ENCODE measurements at places on chromosomes 1 and 21. TPM values are rescaled to one million over a fixed set of nuclear protein-coding genes. Genes with fewer than 3 reads are reported as not detected.

GRCh38 chr21:37593015-37593414 is 226.4 kb downstream of the DYRK1A start:
- H3K36me3 ChIP-seq = no peaks in the 10 kb centered on the region
- H3K4me3 ChIP-seq = no peak overlapping the region
- H3K27me3 ChIP-seq = no peaks in the 10 kb centered on the region
- H3K27ac ChIP-seq = no peak overlapping the region
- DNase-seq = no peak
- no peaks in the 10 kb centered on the region for H3K4me1 ChIP-seq

DNA sequence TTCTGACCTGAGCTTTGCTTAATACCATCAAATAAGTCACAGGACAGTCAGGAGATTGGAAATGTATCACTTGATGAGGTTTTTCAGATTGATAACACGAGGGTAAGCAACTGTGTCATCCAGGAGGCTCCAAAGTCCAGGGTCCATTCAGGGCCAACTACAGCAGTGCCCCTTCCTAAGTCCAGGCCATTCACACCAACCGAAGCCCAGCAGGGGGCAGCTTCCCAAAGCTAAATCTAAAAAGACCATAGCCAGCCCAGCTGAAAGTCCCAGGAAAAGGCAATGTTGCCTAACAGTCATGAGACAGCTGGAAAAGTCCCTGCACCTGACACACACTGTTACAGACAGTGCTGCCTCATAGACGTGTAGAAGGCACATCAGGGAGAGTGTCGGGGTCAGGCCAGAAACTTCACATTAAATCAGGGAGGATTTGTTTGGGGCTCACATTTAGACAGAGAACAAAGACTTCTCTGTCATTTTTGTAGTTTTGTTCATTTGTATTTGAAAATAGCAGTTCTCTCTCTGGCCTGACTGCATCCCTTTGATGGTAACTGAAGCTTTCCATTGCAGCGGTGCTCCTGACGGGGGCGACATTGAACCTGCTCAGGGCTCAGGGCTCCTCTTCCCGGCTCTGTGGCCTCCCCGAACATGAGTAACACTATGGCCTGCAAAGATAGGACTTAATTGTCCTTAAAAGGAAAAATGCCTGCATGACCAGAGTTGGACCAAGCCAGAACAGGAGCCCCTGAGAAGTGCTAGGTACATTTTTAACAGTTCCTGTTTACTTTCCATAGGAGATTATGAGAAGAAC is 200.4 kb downstream of the NRIP1 start:
- no peaks in the 10 kb centered on the region for H3K27me3 ChIP-seq
- H3K4me3 ChIP-seq = no peak overlapping the region
- H3K27ac ChIP-seq = peak overlapping the region; percentile 29
- no peaks in the 10 kb centered on the region for H3K36me3 ChIP-seq

- no peak overlapping the region for H3K27ac ChIP-seq
- H3K4me1 ChIP-seq = no peaks in the 10 kb centered on the region
- no peaks in the 10 kb centered on the region for H3K36me3 ChIP-seq
- H3K4me3 ChIP-seq = no peak overlapping the region
- DNase-seq = no peak
- H3K27me3 ChIP-seq = no peaks in the 10 kb centered on the region
These were observed 21.0 kb downstream of the HSPA13 start for GRCh38 chr21:14361958-14362357.

DNA sequence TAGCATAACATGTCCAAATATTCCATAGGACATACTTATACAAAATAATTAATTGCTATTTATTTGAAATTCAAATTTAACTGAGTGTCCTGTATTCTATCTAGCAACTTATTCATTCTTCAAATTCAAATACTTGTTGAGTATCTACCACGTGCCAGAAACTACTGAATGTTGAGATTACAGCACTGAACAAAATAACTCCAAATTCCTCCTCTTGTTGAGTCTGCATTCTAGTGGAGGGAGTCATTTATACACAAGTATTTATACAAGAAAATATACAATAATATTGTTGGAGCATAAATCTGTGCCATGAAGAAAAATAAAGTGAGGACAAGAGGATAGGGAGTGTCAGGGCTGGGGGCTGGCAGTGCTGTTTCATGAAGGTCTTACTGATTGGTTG is 43.7 kb upstream of the CDC42BPA start:
- peaks cover 10% of the 10 kb centered on the region for H3K4me1 ChIP-seq
- no peaks in the 10 kb centered on the region for H3K36me3 ChIP-seq
- H3K27me3 ChIP-seq = no peaks in the 10 kb centered on the region
- H3K27ac ChIP-seq = no peak overlapping the region
- DNase-seq = no peak

- no peak overlapping the region for H3K4me3 ChIP-seq
- H3K36me3 ChIP-seq = no peaks in the 10 kb centered on the region
- H3K27me3 ChIP-seq = no peaks in the 10 kb centered on the region
- no peaks in the 10 kb centered on the region for H3K4me1 ChIP-seq
- DNase-seq = no peak
These were observed 836.1 kb upstream of the ADAMTS5 start for GRCh38 chr21:27802816-27803475.

DNA sequence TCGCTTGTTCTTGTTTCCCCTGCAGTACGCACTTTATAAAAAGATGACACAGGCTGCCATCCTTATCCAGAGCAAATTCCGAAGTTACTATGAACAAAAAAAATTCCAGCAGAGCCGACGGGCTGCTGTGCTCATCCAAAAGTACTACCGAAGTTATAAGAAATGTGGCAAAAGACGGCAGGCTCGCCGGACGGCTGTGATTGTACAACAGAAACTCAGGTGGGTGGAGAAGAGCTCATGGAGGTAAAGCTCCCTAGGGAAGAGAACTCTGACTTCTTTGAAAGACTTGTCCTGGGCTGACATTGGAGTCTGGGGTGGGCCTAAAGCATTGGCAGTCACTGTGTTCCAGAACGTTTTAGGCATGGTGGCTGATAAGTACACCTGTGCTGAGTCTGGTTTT is 19.9 kb upstream of the VAMP3 start:
- H3K36me3 ChIP-seq = no peaks in the 10 kb centered on the region
- no peak for DNase-seq
- H3K4me3 ChIP-seq = no peak overlapping the region
- no peaks in the 10 kb centered on the region for H3K27me3 ChIP-seq
- peaks cover 3% of the 10 kb centered on the region for H3K4me1 ChIP-seq

- no peaks in the 10 kb centered on the region for H3K36me3 ChIP-seq
- no peak for DNase-seq
- H3K27ac ChIP-seq = no peak overlapping the region
- H3K27me3 ChIP-seq = no peaks in the 10 kb centered on the region
- no peak overlapping the region for H3K4me3 ChIP-seq
These were observed 10.3 kb upstream of the L1TD1 start for GRCh38 chr1:62184336-62184735.

GRCh38 chr1:54270543-54270942 is 70.6 kb downstream of the MRPL37 start:
- no peaks in the 10 kb centered on the region for H3K36me3 ChIP-seq
- peaks cover 3% of the 10 kb centered on the region for H3K4me1 ChIP-seq
- DNase-seq = no peak
- no peaks in the 10 kb centered on the region for H3K27me3 ChIP-seq

GRCh38 chr21:37367703-37368540 is 1.3 kb downstream of the DYRK1A start:
- DNase-seq = no peak
- H3K4me3 ChIP-seq = peak overlapping the region; percentile 73
- H3K27me3 ChIP-seq = no peaks in the 10 kb centered on the region
- H3K27ac ChIP-seq = peak overlapping the region; percentile 93
- no peaks in the 10 kb centered on the region for H3K36me3 ChIP-seq

- no peaks in the 10 kb centered on the region for H3K27me3 ChIP-seq
- H3K27ac ChIP-seq = no peak overlapping the region
- peaks cover 4% of the 10 kb centered on the region for H3K36me3 ChIP-seq
- no peak overlapping the region for H3K4me3 ChIP-seq
- no peak for DNase-seq
- no peaks in the 10 kb centered on the region for H3K4me1 ChIP-seq
These were observed 112.4 kb downstream of the PIK3R3 start for GRCh38 chr1:46020010-46020409.

GRCh38 chr1:103489935-103490334 is 35.6 kb upstream of the RNPC3 start:
- no peak overlapping the region for H3K27ac ChIP-seq
- H3K4me1 ChIP-seq = no peaks in the 10 kb centered on the region
- no peak for DNase-seq
- H3K36me3 ChIP-seq = no peaks in the 10 kb centered on the region
- no peaks in the 10 kb centered on the region for H3K27me3 ChIP-seq
- H3K4me3 ChIP-seq = no peak overlapping the region

- no peak within 1 kb of the TSS for H3K4me3 ChIP-seq
- H3K27ac ChIP-seq = no peak within 1 kb of the TSS
- H3K4me1 ChIP-seq = no peaks in the 10 kb centered on the region
These were observed at the start of gene ARHGAP30 for GRCh38 chr1:161069731-161070270. Gene ARHGAP30 (minus strand): TSS chr1:161069891. CDS start chr1:161069624, 267 bp downstream.

DNA sequence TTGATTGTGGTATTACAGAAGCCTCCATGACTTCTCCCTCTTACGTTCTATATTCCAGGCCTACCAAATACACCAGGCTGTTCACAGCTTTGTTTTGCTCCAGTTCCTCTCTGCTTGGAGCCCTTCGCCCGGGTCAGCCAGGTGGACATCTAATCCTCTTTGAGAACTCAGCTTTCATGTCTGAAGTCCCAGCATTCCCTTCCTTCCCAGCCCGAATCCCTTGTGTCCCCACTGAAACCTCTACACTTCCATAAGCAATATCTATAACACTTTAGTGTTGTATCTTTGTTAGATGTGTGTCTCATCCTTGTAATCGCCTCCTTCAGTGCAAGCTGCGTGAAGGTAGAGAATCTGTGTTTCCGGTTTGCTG is 1.9 kb downstream of the RNF11 start:
- peaks cover 21% of the 10 kb centered on the region for H3K4me1 ChIP-seq
- no peaks in the 10 kb centered on the region for H3K36me3 ChIP-seq
- DNase-seq = no peak

GRCh38 chr1:73736125-73736524 is 461.9 kb downstream of the LRRIQ3 start:
- H3K4me1 ChIP-seq = no peaks in the 10 kb centered on the region
- H3K36me3 ChIP-seq = no peaks in the 10 kb centered on the region
- H3K27me3 ChIP-seq = no peaks in the 10 kb centered on the region
- H3K27ac ChIP-seq = no peak overlapping the region
- H3K4me3 ChIP-seq = no peak overlapping the region

DNA sequence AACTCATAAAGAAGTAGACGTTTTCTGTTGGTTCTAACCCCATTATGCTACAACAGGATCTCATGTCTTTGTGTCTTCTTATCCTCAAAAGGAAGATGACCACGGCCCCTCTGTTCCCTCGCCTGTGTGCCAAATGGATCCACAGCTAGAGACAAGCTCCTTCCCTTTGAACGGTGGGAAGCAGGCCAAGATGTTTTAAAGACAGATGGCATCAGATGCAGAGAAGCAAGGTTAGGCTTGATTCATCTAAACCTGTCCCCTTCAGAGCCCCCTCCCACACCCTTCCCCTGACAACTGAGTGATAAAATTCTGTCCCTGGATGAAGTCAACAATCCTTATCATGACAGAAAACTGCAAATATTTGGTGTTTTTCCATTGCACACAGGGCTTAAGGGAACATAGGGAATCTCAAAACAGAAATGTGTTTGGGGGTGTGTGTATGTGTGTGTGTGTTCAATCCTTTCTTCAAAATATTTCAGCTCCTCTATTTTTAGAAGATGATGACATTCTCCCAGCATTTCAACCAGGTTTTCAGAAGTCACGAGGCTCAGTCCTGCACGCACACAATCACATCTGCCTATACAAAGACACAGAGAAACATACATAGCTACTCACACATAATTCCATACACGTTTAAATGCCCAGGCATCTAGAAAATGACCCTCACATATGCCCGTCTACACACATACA is 27.8 kb upstream of the FMOD start:
- peaks cover 10% of the 10 kb centered on the region for H3K27me3 ChIP-seq
- no peak for DNase-seq
- no peak overlapping the region for H3K27ac ChIP-seq
- H3K4me1 ChIP-seq = no peaks in the 10 kb centered on the region
- H3K4me3 ChIP-seq = no peak overlapping the region

DNA sequence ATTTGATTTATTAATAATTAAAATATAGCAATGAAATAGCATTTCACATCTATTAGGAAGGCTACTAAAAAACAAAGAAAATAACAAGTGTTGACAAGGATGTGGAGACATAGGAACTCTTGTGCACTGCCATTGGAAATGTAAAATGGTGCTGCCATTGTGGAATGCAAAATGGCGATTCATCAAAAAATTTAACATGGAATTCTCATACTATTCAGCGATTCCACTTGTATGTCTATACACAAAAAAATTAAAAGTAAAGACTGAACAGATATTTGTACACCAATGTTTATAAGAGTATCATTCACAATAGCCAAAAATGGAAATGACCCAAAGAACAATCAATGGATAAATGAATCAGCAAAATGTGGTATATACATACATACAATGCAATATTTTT is 101.3 kb upstream of the S1PR1 start:
- H3K4me3 ChIP-seq = no peak overlapping the region
- H3K4me1 ChIP-seq = no peaks in the 10 kb centered on the region
- H3K36me3 ChIP-seq = no peaks in the 10 kb centered on the region
- no peak for DNase-seq

DNA sequence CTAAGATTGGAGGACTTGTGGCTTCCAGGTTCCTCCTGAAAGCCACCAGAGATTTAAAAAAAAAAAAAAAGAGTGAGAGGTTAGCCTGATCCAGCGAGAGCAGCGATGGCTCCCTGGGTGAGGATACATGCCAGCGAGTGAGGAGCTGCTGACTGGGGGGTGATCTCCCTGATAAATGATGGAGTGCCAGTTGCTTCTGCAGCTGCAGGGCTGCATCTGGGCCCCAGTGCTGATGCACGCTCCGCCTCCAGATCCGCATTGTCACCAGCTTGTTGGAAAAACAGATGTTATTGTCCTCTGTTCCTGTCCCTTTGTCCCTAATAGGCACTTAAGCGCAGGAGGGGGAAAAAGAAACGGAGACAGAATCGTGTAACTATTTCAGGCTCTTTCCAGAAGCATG is 28.6 kb downstream of the UBIAD1 start:
- no peak overlapping the region for H3K27ac ChIP-seq
- H3K4me3 ChIP-seq = no peak overlapping the region
- H3K4me1 ChIP-seq = no peaks in the 10 kb centered on the region
- H3K27me3 ChIP-seq = no peaks in the 10 kb centered on the region
- DNase-seq = no peak
- H3K36me3 ChIP-seq = no peaks in the 10 kb centered on the region

- no peak overlapping the region for H3K4me3 ChIP-seq
- H3K27ac ChIP-seq = no peak overlapping the region
- H3K36me3 ChIP-seq = no peaks in the 10 kb centered on the region
- no peaks in the 10 kb centered on the region for H3K4me1 ChIP-seq
- H3K27me3 ChIP-seq = no peaks in the 10 kb centered on the region
- DNase-seq = no peak
These were observed 82.8 kb downstream of the PLPPR5 start for GRCh38 chr1:98921817-98922216.

CDC42 gene
- total RNA-seq = 240 TPM

COL9A2 gene
- 2.9 TPM for total RNA-seq

RRP1B gene
- total RNA-seq = 30.7 TPM

KRTAP10-9 gene
- total RNA-seq = not detected
